ENCODE measurements at places on chromosomes 12 and 14. TPM values are rescaled to one million over a fixed set of nuclear protein-coding genes. Genes with fewer than 3 reads are reported as not detected.
A peak's percentile ranks its signal among the peaks of the same experiment; 100 is the strongest.

Gene TMEM121
- polyA plus RNA-seq, result 2.4 TPM

Gene VWF
- 100 TPM for polyA plus RNA-seq

Gene OVCH1
- not detected for polyA plus RNA-seq

Gene VDR
- polyA plus RNA-seq, result 1.2 TPM

Gene DPY19L2
- polyA plus RNA-seq, result 26.0 TPM

Gene OR6C2
- not detected for polyA plus RNA-seq

Gene SRRM4
- 0.36 TPM for polyA plus RNA-seq

DNA sequence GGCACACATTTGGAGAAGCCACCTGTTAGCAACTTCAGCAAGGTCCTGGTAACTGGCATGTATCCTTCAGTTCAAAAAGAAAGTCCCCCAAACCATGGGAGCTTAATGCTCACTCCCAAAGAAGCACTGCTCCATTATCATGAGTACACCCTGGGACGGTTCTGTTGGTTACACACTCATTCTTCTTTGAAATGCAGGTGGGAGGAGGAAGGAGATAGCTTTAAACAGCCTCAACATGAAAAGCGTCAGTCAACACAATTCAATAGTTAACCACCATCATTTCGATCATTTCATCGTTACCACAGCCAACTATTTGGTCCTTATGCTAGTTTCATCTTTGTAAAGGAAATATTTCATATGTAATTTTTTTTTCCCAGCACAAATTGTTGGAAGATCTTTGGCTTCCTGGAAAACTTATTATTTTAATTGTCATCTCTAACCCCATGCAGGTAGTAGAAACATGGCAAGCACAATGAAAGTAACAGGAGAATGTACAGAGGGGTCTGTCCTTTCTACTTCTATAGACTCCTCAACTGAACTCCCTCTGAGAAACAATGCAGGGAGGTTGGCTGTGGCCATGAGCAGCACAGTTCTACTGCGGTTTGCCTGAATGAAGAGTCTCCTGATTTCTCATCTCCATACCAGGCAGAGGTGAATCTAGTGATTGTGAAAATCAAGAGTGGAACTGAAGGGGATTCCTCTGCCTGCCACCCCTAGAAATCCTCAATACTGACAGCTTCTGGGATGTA is 196.4 kb upstream of the FOXN3 start:
- DNase-seq, result no peak

- DNase-seq, result no peak
Observed at GRCh38 chr12:52020539-52021336, 14.0 kb downstream of the TAMALIN start.

GRCh38 chr12:8677362-8677761 is 14.7 kb upstream of the MFAP5 start:
- DNase-seq, result no peak

DNA sequence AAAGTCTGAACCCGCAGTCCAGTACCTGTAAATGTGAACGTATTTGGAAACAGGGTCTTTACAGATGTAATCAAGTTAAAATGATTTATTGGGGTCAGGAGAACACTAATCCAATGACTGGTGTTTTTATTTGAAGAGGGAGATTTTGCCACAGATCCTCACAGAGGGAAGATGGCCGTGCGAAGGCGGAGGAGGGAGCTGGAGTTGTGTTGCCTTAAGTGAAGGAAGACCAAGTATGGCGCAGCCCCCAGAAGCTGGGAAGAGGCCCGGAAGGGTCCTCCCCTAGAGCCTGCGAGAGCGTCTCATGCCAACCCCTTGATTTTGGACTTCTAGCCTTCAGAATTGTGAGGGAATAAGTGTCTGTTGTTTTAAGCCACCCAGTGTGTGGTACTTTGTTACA is 102.8 kb upstream of the NUDT4 start:
- DNase-seq, result no peak

DNA sequence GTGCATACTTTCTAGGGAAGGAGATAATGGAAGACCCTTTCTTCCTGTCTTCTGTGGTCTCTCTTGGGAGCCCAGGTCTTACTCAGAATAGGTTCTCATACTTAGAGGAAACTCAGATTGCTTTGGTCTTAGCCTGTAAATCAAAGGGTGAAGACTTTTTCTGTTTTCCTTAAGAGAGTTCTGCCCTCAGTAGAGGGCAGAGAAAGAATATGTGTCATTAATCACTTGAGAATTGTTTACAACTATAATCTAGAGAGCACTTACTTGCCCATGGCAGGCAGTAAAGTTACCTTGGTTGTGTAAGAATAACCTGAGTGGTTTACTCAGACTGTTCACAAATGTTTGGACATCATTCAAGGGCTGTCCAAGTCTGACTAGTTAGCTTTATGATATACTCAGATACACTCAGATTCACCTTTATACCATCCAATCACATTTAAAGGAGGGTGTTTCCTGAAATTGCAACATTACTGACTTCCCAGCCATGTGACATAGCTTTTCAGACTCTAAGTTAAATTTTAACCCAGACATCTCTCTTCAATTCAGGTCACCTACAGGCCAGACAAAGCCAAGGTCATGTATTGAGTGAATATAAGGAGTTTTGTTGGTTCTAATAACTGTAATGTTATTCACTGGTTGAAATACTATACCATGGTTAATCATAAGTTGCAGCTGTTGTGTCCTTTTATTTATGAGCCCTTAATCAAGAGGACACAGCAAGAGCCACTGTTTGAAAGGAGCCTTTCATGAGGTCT is 372.2 kb downstream of the RAD51B start:
- peak; percentile 69 for DNase-seq

- DNase-seq, result peak; percentile 25
Observed at GRCh38 chr12:108214486-108214885, 85.4 kb downstream of the WSCD2 start.

DNA sequence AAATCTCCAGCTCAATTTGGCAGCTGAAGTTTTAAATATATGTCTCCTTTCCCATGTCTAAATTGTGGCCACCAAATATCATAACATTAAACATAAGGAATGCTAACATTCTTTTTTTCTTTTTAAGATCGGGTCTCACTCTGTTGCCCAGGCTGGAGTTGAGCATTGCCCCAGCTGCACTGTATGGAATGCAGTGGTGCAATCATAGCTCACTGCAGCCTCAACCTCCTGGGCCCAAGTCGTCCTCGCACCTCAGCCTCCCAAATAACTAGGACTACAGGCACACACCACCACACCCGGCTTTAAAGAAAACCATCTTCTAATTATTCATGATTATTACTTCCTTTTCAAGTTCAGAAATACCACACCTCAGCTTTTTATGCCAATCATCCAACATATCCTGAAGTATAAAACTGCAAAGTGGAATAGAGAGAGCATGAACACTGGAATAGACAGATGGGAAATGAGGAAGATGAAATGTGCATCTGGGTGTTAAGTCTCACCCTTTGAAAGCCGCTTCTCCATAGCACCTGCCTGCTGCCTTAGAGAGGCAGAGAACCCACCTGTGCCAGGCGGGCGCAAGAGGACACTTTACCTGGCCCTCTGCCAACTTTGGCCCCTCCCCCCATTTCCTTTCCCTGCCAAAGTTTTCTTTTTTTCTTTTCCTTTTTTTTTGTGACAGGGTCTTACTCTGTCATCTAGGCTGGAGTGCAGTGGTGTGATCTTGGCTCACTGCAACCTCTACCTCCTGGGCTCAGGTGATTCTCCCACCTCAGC is 2.8 kb upstream of the EML1 start:
- no peak for DNase-seq

DNA sequence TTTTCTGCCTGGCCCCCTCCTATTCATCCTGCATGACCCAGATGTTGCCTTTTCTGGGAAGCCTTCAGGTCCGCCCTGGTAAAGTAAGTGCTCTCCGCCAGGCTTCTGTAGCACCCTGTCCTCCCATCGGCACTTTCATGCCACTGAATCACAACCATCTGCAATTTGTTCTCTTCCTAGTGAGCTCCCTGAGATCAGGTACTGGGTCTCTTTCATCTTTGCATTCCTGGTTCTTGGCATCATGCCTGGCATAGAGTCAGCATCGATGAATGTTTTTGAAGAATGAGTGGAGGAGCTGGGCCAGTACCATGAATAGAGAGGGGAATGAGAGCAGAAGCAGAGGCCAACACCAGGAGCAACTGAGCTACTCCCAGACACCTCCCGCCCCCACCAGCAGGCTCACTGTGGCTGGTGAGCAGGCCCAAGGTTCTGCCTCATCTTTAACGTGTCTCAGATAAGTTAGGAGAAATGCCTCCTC is 13.1 kb downstream of the ZDHHC22 start:
- DNase-seq, result no peak

DNA sequence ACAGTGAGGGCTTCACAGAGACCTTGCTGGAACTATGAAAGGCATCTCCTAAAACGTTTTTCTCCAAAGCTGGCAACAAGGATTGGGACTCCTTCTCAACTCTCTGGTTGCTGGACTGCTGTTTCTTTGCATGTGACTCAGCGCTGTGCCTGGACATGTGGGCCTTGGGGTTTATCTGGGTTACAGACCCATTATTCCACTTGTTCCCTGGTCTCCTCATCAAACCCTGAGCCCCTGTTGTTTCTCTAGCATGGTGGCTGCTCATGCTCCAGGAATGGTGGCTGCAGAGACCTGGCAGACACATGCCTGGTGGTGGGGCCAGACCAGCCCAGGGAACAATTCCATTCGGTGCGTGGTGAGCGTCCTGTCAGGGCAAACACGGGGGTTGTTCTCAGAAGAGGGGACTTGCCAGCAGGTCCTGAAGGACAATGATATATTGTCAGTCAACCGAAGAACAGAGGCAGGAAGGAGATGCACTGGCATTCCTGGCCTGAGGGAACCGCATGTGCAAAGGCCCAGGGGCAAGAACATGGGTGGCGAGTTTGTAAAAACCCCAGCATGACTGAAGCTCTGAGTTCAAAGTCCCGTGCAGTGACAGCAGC is 320.1 kb upstream of the RTL1 start:
- DNase-seq, result no peak

DNA sequence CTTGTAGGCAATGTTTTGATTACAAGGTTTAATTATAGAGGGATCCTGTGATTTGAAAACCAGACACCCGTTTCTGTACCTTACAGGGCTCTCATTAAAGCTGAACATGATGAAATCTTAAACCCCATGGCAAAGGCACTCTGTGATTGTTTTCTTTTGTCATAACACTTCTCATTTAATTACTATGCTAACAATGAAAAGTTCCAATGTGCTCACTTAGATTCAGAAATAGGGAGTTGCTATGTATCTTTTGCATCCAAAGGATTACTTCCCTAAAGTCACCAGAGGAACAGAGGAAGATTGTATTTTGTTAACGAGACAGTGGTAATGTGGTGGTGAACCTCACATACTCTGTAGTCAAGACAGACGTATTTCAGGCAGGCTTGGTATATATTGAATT is 81.5 kb upstream of the MYF6 start:
- no peak for DNase-seq

DNA sequence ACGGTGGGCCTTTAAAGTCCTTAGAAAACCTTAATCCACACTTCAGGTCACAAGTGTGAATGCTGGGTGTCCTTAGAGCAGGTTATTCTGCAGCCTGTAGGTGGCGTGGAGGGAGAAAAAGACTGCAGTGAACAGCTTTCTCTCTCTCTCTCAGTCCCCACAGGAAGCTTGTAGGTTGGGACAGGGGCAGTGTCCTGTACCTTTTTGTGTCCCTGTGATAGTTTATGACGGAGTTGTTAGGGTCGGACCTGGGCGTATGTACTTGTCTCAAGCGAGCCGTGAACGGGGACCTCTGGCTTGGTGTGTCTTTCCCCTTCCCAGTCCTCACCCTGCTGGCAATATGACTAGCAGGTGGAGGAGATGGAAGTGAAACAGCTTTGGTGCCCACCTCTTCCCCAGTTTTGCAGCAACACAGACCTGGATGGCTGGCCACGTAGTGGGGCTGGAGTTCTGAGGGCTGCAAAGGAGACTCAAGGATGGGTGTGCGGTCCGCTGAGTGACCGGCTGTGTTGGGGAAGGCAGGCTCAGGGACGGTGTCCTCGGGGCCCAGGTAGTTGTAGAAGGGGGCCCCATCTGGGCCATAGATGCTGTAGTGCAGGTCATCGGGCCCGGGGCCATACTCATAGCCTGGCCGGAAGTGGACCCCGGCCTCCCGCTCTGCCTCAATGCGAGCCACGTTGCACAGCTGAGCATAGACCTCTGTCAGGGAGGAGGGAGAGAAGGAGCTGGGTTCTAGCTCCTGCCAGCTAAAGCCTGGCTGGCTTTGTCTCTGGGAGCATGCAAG is 8.9 kb downstream of the ISCA2 start:
- DNase-seq, result no peak

DNA sequence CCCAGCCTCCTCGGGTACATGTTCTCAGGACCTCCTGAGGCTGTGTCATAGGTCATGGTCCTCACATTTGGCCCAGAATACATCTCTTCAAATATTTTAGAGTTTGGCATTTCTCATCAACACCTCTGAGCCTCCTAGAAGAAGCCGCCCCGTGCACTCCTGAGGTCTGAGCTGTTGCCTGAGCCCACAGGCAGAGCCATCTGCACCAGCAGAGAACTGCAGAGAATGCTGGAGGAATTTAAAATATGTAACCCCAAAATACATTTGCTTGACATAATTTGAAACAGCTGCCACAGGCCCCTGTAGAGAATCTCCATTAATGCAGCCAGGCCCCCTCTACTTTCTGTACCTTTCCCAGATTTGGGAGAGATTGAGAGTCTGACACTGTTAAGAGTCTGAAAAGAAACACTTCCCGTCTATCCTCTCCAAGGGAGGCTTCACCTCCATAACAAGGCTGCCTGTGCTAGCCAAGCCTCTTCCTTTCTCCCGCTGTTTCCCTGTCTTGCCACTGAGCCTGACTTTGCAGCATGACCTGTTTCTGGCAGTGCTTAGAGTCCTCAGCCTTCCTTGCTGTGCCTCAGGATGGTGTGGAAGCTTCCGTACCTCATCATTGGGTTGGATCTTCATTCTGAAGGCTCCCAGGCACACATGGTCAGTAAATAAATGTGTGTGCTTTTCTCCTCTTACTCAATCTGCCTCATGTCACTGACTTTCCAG is 95.4 kb upstream of the SFSWAP start:
- DNase-seq, result no peak

GRCh38 chr12:5996459-5996858 is 51.4 kb upstream of the ANO2 start:
- DNase-seq, result no peak

DNA sequence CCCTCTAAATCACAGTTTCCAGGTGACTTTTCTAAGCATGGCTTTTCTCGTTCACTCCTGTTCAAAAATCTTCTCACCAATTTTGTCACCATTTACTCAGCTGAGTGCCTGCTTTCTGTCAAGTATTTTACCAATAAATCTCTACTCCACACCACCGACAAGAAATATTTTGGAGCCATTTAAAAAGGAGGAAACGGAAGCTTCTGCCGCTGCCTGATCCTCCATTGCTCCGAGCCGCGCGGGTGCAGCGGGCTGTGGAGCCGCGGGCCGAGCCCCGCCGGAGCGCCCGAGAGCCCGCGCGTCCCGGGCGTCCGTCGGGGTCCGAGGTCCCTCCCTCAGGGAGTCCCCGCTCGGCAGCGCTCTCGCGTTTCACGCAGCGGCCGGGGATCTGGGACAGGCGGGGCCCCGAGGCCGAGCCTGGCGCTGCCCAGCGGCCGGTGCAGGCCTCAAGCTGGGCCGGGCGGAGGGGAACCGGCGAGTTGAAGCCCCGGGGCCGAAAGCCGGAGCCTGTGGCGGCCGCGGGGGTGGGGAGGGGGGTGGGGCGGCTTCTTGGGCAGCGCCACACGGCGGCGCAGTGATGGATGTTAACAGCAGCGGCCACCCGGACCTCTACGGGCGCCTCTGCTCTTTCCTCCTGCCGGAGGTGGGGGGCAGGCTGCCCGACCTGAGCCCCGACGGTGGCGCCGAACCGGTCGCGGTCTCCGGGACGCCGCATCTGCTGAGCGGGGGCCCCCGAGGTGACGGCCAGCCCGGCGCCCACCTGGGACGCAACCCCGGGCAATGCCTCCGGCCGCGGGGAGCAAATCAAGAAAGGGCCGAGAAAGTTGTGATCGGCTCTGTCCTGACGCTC is 1.1 kb upstream of the HEBP1 start:
- peak; percentile 72 for DNase-seq

Measured in right lung (tissue), 10 donors.